ENCODE measurements at places on chromosomes 1 and 21. TPM values are rescaled to one million over a fixed set of nuclear protein-coding genes. Genes with fewer than 3 reads are reported as not detected.

DNA sequence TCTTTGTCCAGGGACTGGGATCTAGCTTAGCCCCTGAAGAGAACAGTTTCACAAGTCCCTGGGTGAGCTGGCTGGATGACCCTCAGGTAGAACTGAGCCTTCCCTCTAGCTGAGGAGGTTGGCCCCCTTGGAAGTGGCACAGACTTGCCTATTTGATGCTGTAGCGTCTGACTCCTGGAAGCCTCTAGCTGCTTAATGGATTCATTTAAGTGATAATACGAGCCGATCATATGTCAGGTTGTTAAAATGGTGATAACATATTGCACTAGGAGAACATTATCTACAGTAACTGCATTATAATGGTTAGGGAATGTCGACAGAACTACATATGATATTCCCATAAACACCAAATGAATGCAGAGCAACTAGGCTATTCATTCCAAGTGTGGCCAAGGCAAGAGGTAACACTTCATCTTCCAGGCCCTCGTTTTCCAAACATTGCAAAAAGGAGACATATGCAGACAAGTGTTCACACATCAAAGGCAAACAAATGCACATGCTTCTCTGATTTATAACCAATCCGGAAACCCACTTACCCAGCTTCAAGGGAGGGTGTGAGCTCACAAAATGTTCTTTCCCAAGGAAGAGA lies 340.1 kb upstream of the PLXNA2 start:
- DNase-seq, result no peak

DNA sequence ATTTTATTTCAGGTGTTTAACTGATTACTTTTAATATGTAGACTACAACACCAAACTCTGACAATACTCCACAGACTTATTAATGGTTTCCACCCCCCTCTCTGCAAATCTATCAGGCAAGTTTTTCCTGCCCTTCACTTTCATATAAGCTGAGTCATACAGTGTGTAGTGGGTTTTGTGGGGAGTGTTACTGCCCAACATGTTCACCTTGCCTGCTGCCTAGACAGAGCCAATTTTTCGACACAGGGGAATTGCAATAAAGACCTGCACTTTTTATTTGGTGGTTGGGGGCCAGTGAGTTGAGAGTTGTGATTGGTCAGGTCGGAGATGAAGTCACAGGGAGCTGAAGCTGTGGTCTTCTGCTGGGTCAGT lies 119.7 kb downstream of the PPIAL4G start:
- no peak for DNase-seq

Gene KPRP
- not detected for total RNA-seq

DNA sequence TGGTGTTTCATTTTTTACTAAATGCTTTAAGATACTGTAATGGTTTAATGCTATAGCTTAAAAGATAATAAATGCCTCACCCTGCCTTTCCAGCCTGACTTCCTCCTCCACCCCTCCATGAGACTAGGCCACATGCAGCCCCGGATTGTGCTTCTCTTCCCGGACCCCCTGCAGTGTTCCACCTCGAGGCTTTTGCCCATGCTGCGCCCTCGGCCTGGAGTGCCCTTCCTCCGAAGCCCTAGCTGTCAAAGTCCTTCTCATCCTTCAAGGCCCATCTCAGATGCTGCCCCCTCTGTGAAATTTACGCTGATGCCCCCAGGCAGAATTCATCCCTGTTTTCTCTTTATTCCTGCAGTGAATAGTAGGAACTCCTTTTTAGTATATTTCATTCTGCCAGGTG lies 98.5 kb downstream of the ATP5PO start:
- DNase-seq, result no peak

Gene MAB21L3
- total RNA-seq, result not detected

DNA sequence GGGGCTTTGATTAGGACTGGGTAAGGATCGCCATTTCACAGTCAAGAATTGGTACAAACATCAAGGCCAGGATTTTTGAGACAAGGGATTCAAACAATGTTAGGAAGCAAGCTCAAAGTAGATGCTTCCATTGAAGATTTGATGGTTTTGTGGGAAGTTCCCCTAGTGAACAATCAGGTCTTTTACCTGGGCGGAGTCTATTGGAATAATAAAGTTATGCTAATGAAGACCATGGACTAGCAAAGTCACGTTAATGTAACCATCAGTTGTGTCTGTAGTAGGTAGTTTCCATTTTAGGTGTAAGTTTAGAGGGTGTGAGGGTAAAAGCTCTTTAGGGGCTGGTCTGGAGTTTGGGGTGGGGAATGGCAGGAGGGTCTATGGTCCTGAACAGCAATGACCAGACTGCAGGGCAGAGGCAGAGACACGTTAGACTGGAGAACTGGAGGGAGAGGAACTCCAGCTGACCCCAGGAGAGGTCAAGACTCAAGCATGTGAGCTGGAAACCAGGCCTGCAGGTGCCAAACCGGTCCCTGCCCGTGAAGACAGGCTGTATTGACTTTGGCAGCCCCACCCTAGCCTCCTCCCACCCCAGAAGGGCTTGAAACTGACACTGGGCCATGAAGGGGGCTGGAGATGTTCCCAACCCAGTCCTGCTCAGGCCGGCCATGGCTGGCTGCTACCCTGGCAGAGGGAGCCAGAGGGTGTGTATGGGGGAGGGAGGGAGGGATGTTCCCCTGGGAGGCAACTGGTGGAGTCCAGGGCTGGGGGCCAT lies 36.0 kb upstream of the GPR37L1 start:
- no peak for DNase-seq

Gene KCNJ15
- 0.06 TPM for total RNA-seq

DNA sequence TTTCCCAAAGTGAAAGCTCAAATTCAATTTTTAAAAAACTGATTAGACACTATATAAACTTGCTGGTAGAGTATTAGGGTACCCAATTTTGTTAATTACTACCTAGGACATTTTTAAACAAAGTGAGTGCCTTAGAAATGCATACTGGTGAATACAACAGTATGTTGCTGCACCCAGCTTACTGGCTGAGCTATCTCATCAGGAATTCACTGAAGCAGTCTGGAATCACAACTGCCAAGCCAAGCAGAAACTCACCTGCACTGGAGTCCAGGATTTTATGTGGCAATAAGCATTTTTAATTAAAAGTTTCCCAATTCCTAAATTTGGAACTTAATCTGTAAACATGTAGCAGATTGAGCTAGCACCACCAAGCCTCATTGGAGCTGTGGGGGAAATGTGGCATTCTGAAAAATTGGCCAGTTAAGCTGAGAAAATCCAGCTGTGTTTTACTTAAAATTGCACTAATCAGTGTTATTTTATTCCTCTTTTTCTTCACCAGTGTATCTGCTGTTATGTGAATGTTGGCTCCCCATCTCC lies 61.8 kb downstream of the CLEC20A start:
- DNase-seq, result no peak

DNA sequence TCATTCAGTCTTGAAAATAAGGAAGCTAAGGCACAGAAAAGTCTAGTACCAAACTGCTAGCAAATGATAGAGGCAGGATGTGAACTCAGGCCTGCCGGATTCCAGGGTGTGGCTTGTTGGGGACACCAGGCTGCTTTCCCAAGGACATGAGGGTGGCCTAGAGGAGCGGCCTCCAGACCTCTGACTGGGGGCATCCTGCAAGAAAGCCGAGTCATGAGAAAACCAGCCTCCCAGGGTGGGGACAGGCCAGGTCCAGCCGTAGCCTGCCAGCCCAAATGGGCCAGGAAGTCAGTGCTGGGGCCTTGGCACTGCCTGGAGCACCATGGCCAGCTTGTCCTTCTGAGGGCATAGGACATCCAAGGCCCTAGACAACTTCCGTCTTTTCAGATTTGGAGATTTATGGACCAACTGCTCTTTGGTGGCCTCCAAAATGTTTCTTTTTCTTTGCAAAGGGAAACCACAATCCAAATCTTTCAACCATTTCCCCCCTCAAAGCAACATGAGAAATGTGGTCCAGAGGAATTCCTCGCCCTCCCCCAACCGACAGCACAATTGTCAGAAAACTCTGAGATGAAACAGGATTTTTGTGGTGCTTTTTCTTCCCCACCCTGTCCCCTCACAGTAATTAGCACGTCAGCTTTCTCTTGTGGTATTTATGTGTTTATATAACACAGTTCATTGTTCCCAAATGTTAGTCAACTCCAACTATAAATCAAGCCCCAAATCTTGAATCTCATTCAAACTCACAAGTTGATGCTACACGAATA lies 212.3 kb downstream of the KAZN start:
- peak; percentile 79 for DNase-seq

GRCh38 chr1:160206036-160206389 lies 829 bp downstream of the PEA15 start:
- peak; percentile 52 for DNase-seq

Gene LIPI
- total RNA-seq, result not detected

Gene METTL18
- total RNA-seq, result 8.5 TPM

Gene NTMT2
- not detected for total RNA-seq

DNA sequence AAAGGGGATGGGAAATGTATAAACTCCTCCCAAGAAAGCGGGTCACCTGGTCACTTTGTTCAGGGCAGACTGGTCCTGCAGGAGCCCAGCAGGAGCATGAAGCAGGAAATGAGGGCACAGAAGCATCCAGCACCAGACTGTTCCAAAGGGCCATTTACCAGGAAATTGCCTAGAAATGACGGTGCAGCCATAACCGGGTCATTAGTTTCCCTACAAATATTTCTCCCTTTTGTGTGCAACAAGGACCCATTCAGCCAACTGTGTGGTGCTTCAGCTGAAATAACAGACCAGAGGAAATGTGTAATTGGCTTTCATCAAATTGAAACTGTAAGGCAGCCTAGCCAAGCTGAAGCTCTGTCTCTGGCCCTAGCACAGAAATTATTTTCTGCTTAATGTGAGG lies 7.6 kb upstream of the CTTNBP2NL start:
- DNase-seq, result no peak

Gene FLAD1
- total RNA-seq, result 31.4 TPM

DNA sequence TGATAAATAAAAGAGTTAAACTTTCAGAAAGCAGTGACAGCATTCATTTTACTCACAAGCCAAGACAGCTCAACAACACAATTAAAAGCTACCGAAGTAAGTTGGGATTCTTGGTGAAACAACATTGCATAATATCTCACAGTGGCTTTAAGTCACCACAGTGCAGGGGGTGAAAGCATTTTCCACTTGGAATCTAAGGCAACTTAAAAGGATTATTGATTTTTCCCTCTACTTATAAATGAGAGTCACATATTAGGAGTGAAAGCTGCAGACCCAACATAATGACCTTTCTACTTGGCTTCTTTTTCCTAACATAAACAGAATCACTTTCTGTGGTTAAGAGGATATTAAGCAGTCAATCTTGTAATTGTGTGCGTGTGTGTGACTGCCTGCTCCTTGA lies 536.6 kb upstream of the CXADR start:
- DNase-seq, result no peak

Gene PIK3R3
- 14.9 TPM for total RNA-seq

Gene RRP1
- 46.2 TPM for total RNA-seq

GRCh38 chr1:9588551-9589143 lies at the start of gene TMEM201:
TSS of gene TMEM201 (plus strand) at chr1:9588911. CDS start at chr1:9588931, 20 bp downstream.
- DNase-seq, result peak; percentile 78

GRCh38 chr1:21022279-21023040 lies 154.2 kb downstream of the EIF4G3 start:
- DNase-seq, result peak; percentile 99

Gene NBPF10
- total RNA-seq, result 0.54 TPM
